ENCODE measurements at places on chromosomes 4 and X.

DNA sequence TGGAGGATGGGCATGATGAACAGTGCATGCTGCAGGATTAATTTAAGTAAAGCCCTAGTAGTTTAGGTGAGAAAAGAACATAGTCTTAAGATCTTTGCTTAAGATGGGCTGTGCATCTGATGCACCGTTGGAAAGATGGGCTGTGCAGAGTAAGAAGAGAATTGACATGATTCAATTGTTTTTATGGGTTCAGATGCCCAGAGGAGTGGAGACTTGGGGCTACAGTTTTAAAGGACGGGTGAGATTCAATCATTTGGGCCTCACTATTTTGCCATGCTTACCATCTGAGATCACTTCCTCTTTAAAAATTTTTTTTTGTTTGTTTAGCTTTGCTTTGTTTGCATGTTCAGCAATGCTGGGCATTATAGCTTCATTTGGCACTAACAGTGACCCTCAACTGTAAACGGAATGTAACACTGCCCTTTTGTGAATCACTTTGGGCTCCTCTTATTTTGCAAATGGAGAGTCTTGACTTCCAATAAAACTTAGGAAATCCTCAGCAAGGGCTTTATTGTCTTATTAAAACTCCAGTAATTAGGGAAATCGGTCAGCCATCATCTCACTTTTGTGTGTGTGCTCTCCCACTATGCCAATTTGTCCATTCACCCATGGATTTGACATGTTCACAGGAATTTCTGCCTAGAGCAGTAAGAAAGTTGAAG lies 216.1 kb upstream of the TLL1 start:
- DNase-seq, result no peak

GRCh38 chr4:123380728-123381716 lies 15.6 kb upstream of the SPRY1 start:
- no peak for DNase-seq

- no peak for DNase-seq
Measured at GRCh38 chr4:110629780-110630687, 7.2 kb upstream of the PITX2 start.

GRCh38 chrX:42127563-42127962 lies 204.2 kb upstream of the CASK start:
- DNase-seq, result no peak

DNA sequence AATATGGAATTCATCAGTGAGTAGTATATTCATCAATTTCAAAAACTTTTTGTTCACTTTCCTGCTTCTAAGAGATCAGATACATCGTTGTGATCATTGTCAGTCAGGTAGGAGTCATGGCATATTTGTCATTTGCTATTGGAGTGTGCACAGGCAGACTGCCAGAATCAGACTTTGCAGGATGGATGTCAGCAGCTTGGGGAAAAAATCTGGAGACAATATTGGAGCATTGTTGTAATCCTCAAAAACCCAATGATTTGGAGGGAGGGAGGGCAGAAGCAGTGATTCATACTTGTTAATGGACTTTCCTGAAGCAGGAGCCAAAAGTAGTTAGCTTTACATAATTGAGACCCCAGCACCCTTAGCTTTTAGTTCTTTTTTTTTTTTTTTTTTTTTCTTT lies 59.6 kb upstream of the DRP2 start:
- no peak for DNase-seq

DNA sequence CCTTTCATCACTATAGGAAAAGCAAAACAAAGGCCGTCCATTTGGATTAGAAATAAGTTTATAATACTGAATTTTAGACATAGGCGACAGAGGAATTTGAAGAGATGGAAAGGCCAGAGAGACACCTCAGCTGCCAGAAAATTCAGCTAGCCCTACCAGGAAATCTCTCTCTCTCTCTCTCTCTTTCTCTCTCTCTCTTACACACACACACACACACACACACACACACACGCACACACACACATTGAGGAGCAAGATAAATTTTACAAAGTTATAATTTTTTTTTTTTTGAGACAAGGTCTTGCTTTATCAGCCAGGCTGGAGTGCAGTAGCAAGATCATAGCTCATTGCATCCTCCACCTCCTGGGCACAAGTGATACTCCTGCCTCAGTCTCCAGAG lies 1.4 kb downstream of the XK start:
- DNase-seq, result no peak

GRCh38 chrX:129585691-129586090 lies 45.6 kb downstream of the OCRL start:
- DNase-seq, result no peak

DNA sequence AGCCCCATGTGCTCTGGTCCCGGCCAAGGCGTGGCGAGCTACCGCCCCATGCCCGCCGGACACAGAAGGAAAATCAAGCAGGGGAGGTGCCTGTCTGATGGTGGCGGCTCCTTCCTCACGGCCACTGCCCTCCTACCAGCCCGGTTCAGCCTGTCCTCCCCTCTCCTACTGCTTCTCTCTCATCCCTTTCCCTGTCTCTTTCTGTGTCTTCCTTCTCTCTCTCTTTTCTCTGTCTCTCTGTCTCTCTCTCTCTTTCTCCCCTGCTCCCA lies 279.1 kb downstream of the ASMT start:
- no peak for DNase-seq

- DNase-seq, result no peak
Measured at GRCh38 chr4:385934-386707, 48.5 kb downstream of the ZNF141 start.

GRCh38 chrX:113804819-113805218 lies 779.1 kb upstream of the HTR2C start:
- DNase-seq, result no peak

- no peak for DNase-seq
Measured at GRCh38 chr4:80171656-80172055, 25.6 kb upstream of the PRDM8 start.

- no peak for DNase-seq
Measured at GRCh38 chrX:137855490-137855889, 289.6 kb downstream of the ZIC3 start.

- peak; percentile 23 for DNase-seq
Measured at GRCh38 chr4:149370785-149371420, 444.7 kb downstream of the IQCM start.

DNA sequence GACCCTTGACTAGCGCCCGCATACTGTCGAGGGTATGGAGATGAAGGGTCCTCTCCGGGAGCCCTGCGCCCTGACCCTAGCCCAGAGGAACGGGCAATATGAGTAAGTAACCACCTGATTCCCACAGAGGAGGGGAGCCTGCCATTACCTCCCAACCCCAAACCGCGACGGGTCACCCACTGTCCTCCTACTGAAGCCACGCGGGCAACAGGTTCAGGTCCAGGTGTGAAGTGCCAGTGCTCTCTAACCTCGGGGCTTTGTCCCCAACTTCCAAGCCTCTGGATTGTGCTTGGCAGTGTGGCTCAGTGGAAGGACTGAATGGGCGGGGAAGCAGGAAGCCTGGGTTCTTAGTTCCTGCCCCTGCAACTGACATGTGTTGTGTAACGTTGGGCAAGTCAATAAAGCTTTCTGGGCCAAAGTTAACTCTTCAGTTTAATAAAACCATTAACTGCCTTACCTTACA lies 694 bp downstream of the OCRL start:
- DNase-seq, result no peak

GRCh38 chr4:189765736-189766135 lies 174.9 kb upstream of the FRG1 start:
- no peak for DNase-seq

GRCh38 chrX:433771-434170 lies 47.1 kb upstream of the PPP2R3B start:
- no peak for DNase-seq

GRCh38 chr4:85368932-85369331 lies 106.0 kb upstream of the ARHGAP24 start:
- DNase-seq, result no peak

GRCh38 chr4:15875663-15876460 lies 62.7 kb downstream of the FGFBP1 start:
- DNase-seq, result no peak

DNA sequence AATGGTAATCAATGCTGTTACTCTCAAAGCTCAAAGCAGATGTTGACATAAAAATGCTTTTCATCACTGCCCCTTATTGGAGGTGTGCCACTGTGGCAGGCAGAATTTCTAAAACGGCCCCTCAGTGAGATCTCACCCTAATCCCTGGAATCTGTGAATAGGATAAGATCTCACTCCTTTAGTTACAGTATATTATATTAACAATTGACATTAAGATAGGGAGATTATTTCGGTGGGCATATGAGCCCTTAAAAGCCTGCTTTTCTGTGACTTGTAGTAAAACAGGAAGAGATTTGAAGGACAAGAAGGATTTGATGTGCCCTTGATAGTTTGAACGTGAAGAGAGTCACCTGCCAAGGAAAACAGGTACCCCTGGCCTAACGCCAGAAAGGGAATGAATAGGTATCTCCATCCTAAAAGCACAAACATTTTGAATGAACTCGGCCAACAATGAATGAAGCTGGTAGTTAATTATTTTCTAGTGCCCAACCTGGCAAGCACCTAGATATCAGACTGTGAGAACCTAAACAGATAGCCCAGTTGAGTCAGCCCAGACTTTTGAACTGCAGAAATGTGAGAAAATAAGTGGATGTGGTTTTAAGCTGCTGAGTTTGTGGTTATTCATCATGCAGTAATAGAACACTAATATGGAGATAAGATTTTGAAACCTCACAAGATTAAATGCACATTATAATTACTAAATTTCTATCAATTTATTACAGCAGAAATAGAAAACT lies 881.6 kb downstream of the PCDH18 start:
- DNase-seq, result no peak

DNA sequence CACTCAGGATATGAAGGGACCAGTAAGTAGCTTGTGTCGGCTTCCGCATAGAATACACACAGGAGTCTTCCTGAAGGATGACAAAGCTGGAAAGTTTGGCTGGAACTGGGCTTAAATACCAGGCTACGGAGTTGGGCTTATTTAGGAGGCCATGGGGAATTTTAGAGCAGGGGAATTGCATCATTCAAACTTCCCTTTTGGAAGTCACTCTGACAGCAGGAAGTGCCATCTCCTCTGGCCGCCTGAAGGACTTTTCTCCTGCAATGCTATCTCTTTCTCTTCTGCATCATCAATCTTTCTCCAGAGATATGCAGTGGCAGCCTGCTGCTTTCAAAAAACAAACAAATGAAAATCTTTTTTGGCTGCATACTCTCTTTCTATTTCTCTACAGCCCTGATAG lies 48.4 kb upstream of the PAK3 start:
- DNase-seq, result no peak

DNA sequence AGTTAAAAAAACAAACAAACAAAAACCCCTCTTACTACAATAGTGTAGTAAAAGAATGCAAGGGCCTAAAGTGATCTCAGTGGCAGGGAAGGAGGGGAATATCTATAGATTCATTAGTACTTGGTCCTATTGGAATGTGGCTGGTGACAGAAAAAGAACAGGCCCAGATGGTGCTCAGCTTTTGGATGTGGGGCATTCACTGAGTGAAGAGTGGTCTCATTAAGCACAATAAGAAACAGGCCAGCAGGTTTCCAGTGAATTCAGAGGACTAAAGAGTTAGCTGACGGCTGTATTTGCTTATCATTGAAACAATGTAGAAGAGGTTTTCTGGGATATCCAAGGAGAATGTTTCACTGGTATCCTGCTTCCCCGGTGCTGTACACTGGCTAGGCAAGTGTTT lies 243.8 kb upstream of the HHIP start:
- DNase-seq, result no peak

DNA sequence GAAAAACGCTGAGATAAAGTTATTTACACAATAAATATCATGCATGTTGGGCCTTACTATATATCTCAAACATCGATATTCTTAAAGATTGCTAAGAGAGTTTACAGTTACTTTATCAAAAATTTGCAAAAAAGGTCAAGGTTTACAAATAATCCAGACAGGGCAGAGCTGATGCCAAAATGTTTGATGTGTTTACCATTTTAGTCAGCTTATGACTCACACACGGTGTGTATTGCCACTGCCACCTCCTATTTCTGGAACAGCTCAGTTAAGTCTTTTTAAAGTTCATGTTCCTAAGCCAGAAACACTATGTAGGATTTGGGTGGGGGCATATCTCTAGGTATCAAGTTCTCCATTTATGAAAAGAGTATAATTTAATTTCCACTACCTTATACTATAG lies 580.6 kb downstream of the INPP4B start:
- no peak for DNase-seq

GRCh38 chr4:87497578-87497977 lies 31.6 kb downstream of the SPARCL1 start:
- no peak for DNase-seq

DNA sequence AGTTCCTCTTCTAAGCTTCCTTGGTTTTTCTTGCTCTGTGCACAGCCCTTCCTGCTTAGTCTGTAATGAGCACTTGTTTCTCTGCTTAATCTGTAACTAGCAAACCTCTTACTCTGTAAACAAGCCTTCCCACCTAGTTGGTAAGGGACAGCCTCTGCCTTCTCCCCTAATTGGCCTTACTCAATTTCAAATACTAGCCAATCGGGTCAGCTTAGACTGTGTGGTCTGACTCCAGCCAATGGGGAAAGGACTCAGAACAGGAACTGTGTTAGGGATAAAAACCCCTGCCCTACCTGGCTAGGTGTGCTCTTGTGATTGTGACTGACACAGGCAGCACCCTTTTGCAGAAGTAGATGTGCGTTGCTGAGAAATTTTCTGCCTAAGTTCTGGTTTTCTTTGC lies 136.5 kb upstream of the AADAT start:
- DNase-seq, result no peak

- no peak for DNase-seq
Measured at GRCh38 chr4:184439386-184439785, 35.0 kb downstream of the IRF2 start.
